ENCODE measurements at places on chromosomes 16 and 17.

DNA sequence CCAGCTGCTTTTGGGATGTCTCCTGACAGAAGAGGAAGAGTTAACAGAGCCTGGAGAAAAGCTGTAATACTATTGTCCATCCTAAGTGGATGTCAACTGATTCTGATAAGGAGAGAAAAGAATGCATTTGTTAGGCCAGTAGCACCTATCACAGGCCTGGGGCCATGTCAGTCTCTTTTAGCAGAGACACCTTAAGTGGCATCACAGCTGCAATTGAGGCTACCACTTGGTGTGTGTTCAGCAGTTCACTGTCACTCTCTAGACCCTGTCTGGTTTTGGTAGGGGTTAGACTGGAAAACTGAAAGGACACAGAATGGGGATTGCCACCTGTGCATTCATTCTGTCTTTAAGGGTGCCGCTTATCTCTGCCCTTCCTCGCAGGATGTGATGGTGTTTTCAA, 42.0 kb downstream of the PSMD12 start:
- DNase-seq = no peak

- DNase-seq = no peak
Observed at GRCh38 chr17:75835654-75835987, 8.6 kb downstream of the UNC13D start.

GRCh38 chr17:50303051-50303450, 28.8 kb downstream of the TMEM92 start:
- no peak for DNase-seq

DNA sequence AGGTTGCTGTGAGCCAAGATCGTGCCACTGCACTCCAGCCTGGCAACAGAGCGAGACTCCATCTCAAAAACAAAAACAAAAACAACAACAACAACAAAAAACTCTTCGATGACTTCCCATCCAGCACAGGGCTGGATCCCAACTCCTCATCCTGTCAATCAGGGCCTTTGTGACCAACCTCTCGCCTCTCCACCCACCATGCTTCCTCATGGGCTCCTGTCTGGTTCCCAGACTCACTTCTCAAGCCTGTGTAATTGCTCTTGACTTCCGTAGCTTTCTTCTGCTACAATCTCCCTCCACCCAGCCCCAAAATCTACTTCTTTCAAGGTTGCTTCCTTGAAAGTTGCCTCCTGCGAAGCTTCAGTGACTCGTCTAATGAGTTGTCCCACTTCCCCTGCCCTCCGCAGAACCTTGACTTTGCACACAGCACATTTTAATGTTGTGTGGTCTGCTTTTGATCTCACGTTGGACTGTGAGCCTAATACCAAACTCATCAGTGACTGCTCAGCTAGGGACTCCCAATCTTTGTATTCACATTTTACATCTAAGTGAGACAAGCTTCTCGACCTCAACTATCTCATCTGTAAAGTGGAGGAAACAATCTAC, 936 bp upstream of the RASL10B start:
- DNase-seq = no peak

DNA sequence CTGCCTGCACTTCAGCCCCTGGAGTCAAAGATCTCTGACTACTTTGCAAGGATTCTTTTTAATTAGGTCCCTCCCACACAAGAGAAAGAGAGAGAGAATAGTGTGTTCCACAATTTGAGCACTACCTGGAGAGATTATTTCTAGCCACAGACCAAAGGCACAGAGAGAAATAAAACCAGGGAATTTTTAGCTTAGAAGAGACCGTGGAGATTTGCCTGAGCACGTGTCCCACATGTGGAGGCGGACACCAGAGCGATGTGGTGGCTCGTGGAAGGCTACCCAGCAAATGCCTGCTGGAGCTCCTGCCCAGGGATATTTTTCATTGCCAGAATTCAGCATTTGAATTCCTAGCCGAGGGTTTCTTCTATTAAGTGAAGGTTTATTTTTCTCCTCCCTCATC, 50.6 kb downstream of the MGAT5B start:
- no peak for DNase-seq

- DNase-seq = no peak
Observed at GRCh38 chr17:66664336-66664735, 170.6 kb upstream of the CACNG5 start.

DNA sequence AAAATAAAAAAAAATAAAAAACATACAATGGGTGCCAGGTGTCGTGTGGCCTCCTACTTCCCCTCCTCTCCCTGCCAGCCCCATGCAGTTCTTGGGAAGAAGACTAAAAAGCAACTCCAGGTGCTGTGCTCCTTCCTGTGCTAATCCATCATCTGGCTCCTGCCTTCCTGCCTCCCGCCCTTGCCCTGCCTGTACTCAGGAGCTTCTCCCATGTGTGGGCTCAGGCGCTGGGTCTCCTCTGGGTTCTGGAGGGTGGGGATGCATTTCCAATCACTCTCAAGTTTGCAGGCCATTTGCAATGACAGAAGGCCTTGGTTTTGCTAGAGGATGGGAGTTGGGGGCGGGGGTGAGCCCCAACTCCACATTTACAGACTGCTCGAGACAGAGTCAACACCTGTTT, 122.9 kb downstream of the SDK2 start:
- no peak for DNase-seq

GRCh38 chr16:22014271-22014873, 6.5 kb downstream of the MOSMO start:
- DNase-seq = no peak

GRCh38 chr17:74922172-74922571, 883 bp downstream of the USH1G start:
- no peak for DNase-seq

DNA sequence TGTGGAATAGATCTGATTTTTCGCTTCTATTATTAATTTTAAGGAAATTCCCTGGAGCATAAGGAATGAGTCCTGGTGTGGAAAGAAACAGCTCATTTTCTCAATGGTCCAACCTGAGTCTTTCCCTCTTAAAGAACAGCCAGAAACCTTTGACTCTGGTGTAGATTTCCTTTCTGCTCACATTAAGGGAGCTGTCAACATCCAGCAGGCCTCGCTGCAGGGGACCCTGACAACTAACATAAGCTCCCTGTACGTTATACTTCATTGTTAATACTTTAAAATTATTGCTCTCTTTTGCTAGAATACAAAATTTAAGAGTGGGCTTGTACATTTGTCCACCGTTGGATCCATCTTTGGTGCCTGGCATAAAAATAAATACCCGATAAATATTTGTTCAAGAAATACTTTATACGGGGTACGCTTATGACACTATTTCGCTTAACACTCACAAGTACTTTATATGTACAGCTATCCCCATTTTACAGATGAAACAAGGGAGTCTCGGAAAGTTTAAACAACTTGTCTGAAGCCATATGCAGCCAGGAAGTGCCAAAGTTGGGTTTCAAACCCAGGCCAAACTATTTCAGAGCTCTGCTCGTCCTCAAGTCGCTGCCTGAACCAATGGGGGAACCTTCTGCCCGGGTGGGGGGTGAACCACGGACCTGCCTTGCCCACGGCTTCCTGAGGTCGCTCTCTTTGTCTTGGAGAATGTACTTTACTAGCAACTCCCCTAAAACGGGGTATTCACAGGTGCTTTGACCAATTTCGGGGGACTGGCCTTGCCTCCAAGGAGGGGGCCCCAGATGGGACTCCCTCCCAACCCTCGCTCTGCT, 611 bp downstream of the SMARCE1 start:
- DNase-seq = no peak

- DNase-seq = no peak
Observed at GRCh38 chr16:51237861-51238378, 86.8 kb upstream of the SALL1 start.

GRCh38 chr16:73232555-73233328, 184.8 kb upstream of the ZFHX3 start:
- DNase-seq = no peak

DNA sequence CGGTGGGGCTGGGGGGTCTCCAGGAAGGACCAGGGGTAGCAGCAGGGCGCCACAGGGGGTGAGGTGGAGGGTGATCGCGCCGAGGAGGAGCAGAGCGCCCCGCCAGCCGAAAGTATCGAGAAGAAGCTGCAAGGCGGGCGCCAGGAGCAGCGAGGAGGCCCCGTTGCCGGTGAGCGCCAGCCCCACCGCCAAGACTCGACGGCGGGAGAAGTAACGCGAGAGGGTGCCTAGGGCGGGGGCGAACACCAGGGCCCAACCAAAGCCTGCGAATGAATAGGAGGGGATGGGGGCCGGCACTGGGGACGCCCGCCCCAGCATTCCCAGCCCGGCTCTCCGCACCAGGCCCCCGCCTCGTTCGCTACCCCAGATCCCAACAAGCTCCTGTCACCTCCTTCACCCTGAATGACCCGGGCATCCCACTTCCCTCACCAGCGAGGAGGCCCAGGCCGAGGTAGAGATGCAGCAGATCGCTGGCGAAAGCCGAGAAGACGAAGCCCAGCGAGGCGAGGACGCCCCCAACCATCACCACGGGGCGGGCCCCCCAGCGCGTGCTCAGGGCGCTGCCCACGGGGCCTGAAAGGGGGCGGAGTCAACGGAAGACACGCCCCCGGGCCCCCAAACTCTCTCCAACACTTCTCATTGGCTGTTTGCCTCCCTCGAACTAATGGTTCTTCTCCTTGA, 1.3 kb downstream of the SLC16A11 start:
- DNase-seq = peak; percentile 57

GRCh38 chr17:7060165-7060891, 16.4 kb upstream of the SLC16A11 start:
- DNase-seq = peak; percentile 63

GRCh38 chr17:5661491-5662125, 77.3 kb upstream of the NLRP1 start:
- no peak for DNase-seq

DNA sequence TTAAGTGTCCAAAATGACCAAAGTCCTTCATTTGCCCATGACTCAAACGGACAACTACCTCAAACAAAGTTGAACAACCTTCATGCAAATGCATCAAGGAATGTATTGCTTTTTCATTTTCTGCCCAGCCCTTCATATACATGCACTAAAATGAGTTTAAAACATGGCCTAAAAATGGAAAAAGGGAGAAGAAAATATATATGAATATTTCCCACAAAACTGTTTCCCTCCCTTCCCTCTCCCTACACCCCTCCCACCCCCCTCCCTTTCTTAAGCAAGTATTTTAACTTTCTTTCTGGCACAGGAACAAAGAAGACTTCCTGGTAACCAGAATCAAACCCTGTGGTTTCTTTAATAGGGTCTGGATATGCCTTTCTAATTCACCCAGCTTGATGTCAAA, 5.5 kb upstream of the FBXL20 start:
- DNase-seq = no peak

All from activated naive CD4-positive, alpha-beta T cell treated with anti-CD3 and anti-CD28 coated beads, Interleukin-2, amount 50 U/mL, for 16 hours (primary cell).